Pons (tissue), 1 donor: ENCODE measurements at places on chromosomes 7 and 10.
A peak's percentile ranks its signal among the peaks of the same experiment; 100 is the strongest.

DNA sequence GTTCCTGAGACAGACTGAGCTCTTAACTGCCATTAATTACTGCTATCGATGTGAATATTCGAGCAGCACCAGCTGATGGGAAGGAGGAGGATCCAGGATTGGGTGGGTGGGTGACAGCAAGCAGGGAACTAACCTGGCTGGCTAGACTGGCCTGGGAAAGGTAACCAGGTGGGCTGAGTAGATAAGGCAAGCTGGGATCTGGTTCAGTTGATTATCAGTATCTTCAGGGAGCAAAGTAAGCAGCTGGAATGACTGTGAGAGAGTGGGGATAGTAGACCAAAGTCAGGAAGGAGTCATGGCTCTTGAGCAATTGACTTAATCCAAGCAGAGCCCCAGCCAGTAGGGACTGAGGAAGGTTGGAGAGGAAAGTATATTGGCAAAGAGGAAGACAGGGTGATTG, 46.9 kb upstream of the KMT2E start:
- DNase-seq: no peak

- peak; percentile 64 for DNase-seq
Measured at GRCh38 chr10:93680412-93681047, 21.9 kb downstream of the FRA10AC1 start.

- DNase-seq: peak; percentile 48
Measured at GRCh38 chr7:95404316-95404865, 8.2 kb upstream of the PON3 start.

GRCh38 chr10:43854007-43854406, 205.3 kb upstream of the ZNF32 start:
- no peak for DNase-seq

DNA sequence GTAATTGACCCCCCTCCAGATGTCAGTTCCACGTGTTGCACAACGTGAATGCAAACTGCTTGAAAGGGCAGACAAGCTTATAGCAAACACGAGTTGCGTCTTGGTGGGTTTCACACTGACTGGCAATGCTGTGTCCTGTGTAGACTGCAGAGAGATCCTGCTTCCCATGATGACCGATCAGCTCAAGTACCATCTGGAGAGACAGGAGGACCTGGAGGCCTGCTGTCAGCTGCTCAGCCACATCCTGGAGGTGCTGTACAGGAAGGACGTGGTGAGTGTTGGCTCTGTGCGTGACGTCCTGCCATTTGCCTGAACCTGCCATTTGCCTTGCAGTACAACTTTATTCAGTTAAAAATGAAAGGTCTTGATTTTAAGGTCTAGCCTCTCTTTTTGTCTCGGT, 71.1 kb downstream of the INSYN2A start:
- DNase-seq: no peak

DNA sequence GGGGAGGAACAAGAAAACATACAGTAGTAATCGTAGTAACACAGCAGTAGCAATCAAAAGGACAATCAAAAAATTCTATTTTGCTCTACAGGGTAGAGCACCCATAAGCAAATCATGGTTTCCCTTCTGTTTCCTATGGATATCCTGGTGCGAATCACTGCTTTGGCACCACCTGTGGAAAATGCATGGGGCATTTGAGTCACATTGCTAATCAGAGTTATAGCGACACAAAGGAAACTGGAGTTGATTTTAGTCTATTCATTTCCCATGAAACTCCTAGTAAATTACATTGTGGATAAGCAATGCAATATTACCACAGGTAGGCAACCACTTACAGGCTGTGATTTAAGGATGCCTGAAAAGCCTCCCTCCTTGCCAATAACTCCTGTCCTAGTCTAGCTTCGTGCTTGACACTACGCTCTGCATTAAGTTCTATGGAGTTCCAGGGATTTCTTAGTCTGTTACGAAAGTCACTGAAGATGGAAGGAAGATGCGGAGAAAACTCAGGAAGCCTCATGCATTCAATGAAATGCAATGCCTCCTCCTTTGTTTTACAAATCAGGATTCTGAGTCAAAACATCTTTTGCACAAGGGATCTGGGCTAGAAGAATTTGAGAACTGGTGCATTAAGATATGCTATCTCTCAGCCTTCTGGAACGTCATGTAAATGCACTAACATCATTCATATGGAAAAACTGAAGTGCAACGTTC, 188.4 kb downstream of the DGKI start:
- DNase-seq: no peak

GRCh38 chr10:62727934-62728333, 76.6 kb upstream of the ADO start:
- no peak for DNase-seq

- DNase-seq: no peak
Measured at GRCh38 chr7:12712236-12712635, 24.8 kb downstream of the ARL4A start.

GRCh38 chr7:135514856-135515255, 5.0 kb upstream of the CNOT4 start:
- DNase-seq: no peak

DNA sequence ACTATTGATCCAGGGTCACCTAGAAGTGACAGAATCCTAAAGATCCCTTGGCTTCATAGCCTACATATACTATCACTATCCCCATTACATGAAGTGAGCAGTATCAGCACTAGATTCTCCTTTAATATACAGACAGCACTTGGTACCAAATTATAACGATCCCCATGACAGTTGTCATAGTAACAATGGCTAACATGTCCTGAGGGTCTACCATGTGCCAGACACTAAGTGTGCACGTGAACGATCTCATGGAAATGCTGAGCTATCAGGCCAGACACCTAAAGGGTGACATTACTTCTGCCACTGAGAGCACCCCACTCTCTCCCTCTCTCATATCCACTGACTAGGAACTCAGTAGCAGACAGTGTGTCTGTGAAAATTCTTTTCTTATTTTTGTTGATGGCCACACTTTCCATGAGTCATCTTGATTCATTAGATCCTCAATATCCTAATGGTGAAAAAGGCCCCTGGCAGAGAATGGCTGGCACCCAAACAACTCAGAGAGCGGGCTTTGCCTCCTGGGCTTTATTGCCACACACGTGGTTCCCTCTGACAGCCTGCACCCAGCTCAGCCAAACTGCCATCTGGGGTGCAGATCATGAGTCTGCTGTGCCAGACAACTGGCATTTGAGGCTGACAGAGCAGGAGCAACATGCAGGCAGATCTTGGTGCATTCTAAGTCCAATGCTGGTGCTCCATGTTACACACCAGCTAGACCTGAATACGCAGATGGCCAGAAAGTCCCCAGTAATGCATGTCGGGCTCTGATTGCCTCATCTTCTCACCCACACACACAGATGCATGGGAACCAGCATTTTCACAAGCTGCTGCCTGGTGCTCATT, 176.3 kb downstream of the DGKI start:
- DNase-seq: no peak
